Renal cortex interstitium (tissue), 15 donors: ENCODE measurements at places on chromosomes 3 and 15. TPM values are rescaled to one million over a fixed set of nuclear protein-coding genes. Genes with fewer than 3 reads are reported as not detected.

The NRG4 gene
- polyA plus RNA-seq: 5.9 TPM

DNA sequence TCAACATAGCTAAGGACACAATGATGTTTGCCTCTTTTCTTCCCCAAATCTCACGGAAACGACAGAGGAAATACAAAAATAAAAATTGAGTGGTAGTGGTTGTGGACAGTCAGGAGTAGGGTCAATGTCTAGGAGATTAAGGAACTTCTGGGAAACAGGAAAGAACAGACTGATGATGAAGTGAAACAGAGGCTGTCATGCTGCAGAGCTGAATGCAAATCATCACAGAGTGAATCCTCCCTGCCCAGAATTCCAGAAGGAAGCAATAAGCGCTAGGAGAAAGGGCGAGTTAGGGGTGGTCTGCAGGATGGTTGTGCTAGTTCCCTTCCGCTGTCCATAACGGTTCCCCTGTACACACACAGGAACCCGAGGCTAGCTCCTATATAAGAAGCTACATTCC is 64.7 kb upstream of the POMGNT2 start:
- no peak for DNase-seq

DNA sequence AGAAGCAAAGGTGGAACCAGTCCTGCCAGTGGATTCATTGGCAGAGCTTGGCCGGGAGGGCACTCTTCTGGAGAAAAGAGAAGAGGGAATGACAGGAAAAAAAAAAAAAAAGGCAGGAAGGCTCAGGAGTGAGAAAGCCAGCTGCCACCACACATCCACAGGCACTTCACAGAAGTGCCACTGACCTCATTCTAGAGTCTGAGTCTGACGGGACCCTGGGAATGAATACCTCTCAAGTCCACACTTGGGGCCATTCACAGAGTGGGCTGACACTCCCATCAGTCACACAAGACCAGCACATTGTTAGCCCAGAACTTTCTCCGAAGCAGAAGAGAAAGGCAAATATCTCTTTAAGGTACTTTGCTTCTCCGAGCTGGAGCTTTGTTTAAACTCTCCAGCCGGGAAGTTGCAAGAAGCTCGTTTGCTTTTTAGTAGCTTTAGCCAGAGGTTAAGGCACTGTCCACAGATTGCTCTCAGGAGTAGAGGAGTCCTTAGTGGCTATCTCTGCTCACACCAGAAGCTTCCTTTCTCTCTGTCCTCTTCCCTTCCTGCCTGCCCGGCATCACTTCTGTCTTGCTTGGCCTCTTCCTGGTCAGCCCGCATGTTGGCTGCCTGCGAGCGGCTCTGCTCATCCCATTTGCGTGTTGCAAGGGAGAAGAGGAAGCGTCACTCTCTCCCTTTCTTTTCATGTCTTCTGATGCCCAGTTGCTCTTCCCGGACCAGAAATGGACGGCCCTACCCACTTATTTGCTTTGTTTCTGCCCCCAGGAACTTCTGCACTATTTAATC is 53.8 kb downstream of the CMTM6 start:
- no peak for DNase-seq

The KIF23 gene
- polyA plus RNA-seq: 40.0 TPM

DNA sequence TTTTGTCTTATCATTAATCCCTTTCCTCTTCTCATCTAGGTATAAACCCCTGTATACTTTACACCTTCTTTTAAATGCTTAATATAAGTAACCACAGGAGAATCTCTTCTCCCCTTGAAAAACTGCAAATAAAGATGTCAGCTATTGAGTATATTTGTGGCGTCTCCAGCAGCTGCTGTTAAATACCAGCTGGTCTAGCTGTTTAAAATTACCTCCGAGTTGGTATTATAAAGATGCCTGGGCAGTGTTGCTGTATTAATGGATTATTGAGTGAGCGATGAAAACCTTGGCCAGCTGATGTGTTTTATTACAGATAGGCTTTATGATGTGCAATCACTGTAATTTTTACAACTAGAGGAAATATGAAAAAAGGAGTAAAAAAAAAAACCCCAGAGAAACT is 388.1 kb downstream of the TBC1D5 start:
- DNase-seq: no peak

DNA sequence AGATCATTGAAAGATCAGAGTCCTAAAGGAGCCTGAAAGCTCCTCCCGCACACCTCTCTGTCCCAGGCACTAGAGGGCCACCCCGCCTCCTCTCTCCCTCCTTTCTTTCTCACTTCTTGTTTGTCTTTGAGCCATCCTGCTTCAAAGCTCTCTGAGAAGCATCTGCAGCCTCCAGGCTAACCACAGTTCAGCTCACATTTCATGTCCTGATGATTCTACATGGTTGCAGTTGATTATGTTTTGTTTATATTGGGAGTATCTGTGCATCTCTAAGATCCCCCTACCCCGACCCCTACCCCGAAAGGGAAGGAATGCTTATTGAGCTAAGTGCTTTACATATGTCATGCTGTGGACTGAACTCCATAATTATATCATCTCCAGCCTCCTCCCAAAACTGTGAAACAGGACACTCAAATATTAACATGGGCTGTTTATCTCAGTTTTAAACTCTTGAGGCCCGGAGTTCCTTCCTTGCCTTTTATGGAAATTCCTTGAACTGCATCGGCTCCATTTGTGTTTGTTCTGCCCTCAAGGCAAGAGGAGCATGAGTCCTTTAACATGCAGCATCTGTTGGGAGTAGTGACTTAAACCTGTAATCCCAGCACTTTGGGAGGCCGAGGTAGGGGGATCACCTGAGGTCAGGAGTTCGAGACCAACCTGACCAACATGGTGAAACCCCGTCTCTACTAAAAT is 30.9 kb downstream of the MGLL start:
- DNase-seq: peak; percentile 41

DNA sequence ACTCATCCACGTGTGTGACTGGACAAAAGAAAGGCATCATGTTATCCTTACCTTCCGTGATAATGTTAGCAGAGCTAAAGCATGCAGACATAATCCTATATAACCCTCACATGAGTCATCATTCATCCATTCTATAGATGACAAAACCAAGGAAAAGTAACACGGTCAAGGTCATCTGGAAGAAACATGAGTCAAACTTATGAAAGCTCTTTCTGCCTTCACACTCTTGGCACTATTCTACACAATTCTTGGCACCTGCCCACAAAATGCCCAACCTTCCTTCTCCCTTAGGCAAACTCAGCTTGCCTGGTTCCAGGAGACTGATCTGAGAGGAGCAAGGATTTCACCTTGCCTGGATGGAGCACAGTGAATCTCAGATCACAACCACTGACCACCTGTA is 66.9 kb downstream of the PRICKLE2 start:
- DNase-seq: no peak

The STRIT1 gene
- polyA plus RNA-seq: 2.0 TPM

DNA sequence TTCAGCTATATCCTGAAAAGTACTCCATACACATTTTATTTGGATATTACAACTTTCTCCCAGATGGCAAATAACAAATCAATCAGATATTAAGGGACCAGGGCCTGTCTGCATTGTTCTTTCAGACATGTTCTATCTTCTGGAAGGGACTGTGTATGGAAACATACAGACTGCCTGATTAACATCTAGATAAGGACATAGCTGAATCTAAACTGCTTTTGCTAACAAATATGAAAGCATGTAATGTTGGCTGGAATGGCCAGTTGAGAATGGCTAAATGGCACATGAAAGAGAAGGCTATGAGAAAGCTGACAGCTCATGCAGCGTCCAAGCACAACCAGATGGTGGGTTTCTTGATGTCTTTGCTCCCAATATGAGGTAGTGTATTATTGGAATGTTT is 149.4 kb downstream of the CFAP20DC start:
- DNase-seq: no peak

DNA sequence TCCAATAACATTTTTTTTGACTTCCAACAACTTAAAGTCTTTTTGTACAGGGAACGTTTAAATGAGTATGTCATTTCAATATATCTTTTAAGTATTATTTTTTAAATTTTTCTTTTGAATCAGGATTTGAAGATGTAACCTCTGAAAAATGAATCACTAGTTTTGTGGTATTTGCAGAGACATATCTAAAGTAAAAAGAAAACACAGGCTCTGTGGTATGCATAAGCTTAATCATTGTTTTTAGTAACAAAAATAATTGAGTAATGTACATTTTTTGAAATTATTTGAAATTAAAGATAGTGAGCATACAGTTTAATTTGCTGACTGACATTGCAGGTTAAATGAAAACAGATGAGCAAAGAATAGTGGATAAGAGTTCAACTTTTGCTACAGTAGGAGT is 531.3 kb downstream of the ROBO1 start:
- no peak for DNase-seq

DNA sequence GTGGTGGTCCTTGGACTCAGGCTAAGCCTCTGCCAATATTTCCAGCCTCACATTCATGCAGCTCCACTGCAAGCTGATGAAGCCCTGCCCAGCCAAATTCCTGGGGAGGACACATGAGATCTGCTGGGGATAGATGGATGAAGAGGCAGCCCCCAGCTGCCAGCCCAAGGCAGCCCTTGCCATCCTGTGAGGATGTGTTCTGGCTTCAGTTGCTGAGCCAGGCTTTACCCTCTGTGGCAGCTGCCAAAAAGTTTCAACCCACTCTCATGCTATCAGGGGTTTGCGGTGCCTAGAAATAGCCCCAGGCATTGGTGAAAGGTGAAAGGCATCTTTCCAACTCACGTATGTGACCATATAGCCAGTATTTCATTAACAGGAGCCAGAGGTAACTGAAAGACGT is 37.6 kb downstream of the C2CD4A start:
- no peak for DNase-seq

The FANCD2OS gene
- polyA plus RNA-seq: not detected

The RAD54L2 gene
- 15.4 TPM for polyA plus RNA-seq

- DNase-seq: no peak
Measured at GRCh38 chr15:84844964-84845363, 27.8 kb downstream of the ALPK3 start.

- no peak for DNase-seq
Measured at GRCh38 chr15:63461230-63461985, 43.0 kb upstream of the USP3 start.

GRCh38 chr3:64717872-64718613 is 30.2 kb upstream of the ADAMTS9 start:
- no peak for DNase-seq

GRCh38 chr3:15198686-15199085 is 7.4 kb upstream of the CAPN7 start:
- DNase-seq: no peak

GRCh38 chr3:4711680-4711992 is 218.5 kb downstream of the ITPR1 start:
- no peak for DNase-seq

DNA sequence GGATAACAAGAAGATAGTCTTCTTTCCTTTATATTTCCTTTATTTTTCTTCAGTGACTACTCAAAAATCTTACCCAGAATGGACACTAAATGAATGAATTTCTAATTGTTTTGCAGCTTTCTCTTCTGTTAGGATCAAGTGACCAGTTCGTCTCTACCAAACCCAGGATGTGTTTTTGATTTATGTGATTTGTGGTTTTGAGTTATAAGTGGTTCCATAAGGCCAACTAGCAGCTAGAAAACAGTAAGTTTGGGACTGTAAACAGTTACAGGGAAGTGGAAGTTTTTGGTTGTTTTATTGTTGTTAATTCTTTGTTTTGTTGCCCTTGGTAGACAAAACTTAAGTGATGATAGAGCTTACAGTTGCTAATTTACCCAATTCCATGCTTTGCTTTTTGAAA is 456.5 kb downstream of the IL5RA start:
- DNase-seq: no peak

DNA sequence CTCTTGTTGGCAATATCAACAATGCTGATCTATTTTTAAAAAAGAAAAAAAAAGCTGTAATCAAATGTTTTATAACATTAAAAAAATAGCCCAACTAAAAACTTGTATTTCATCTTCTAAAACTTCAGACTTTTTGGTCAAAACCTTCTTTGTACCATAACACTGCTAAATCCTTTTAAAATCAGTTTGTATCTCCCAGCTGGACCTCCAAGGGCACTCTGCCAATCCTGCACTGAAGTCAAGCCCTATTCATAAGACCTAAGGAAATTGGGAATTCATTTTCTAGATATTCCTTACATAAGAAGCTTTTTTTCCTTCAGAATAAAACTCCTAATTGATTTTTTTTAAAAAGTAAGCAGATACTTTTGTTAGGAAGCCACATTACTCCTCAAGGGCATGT is 38.2 kb upstream of the HCLS1 start:
- DNase-seq: no peak

DNA sequence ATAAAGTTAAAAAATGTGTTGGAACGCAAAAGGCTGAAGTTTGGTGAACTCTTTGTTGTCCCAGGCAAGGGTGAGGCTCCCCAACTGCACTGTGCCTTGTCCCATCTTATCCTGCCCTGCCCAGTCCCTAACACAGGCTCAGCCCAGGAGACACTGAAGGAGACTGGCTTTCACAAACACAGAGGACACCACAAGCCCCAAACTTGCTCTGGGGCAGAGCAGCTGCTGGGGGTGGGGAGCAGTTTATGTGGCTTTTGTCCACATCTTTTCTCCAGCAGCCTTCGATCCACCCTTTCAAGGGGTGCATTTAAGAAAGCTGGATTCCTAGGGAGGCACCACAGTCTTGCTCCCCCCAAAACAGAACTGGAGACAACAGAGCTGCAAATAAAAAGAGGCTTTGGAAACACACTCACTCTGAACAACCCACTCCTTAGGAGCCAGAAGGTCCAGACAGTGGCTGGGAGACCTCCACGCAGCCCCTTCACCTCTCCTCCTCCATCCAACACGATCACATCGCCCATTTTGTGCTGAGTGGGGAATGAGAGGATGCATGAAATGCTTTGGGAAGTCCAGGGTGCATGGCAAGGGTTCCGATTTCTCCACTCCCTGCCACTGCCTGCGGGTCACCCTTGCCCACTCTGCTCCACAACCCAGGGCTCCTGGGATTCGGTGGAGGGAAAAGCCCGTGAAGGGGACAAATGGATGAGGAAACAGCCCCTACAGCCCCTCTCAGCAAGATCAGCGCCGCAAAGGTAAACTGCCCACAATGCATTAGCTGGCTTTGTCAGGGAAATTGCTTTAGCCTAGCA is 260.5 kb upstream of the TLE3 start:
- no peak for DNase-seq

DNA sequence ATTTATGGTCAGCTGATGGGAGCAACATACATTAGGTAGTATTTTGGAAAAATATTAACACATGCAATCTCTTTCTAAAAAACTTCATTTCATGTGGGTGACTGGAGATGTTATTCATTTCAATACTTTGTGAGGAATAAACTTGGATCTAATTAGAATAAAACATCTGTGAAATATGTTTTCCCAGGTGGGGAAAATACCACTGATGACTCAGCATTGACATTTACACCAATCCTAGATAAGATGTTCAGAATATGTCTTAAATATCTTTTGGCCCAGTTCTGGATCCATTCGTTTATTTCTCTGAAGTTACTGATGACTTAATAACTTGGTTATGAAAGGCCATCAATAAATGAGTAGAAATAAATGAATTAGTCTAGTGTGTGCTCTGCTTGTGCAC is 247.6 kb downstream of the CHST2 start:
- DNase-seq: no peak

DNA sequence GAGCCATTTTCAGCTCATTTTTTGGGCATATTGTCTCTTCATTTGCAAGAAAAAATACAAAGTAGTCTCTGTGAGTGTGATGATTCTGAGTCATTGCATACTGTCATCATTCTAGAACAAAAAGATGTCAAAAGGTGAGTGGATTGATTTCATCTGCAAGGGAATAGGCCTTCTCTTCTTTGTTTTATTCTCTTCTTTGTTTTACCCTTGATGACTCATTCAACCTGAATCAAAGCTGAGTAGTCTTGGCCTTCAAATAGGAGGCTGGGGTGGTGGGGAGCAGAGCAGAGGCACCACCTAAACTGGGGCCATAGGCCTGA is 25.4 kb downstream of the CYP19A1 start:
- DNase-seq: no peak
